ENCODE measurements at places on chromosomes 16 and 17. TPM values are rescaled to one million over a fixed set of nuclear protein-coding genes. Genes with fewer than 3 reads are reported as not detected.

Gene CHTF18
- total RNA-seq = 9.5 TPM

Gene TPPP3
- total RNA-seq = 4.1 TPM

- no peak for DNase-seq
Measured at GRCh38 chr17:63991611-63992010, 6.5 kb upstream of the PRR29 start.

GRCh38 chr17:43528988-43529814 lies 16.9 kb downstream of the ETV4 start:
- no peak for DNase-seq

- no peak for DNase-seq
Measured at GRCh38 chr17:6099492-6099891, 29.3 kb downstream of the WSCD1 start.

- DNase-seq = peak; percentile 90
Measured at GRCh38 chr17:2396568-2397246, 4.2 kb downstream of the MNT start.

DNA sequence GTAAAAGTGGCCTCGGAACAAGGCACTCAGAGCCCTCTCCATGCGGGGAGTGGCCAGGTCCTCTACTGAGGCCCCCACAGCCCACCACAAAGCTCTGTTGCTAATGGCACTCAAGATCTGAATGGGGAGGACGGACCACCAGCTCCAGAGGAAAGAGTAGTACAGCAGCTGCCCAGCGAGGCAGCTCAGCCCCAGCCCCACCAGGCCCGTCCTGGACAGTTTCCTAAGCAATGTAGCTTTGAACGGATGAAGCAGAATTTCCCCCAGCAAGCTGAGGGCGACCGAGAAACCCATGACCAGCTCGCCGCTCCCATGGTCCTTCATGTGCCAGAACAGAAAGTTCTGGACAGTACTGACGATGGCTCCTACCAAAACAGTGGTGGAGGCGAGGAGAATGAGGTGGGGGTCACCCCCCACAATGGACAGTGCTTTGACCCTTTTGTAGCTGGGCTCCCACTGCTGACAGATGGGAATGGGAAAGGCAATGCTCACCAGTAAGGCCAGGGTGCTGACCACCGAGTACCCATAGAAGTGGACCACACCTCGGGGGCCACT lies 1.5 kb downstream of the MFSD6L start:
- DNase-seq = no peak

GRCh38 chr17:36675250-36675649 lies 73.9 kb downstream of the MRM1 start:
- no peak for DNase-seq

Gene KPNB1
- total RNA-seq = 176 TPM
